WTC11 (cell line): ENCODE measurements at places on chromosomes 2 and 18. TPM values are rescaled to one million over a fixed set of nuclear protein-coding genes. Genes with fewer than 3 reads are reported as not detected.

- DNase-seq: no peak
Observed at GRCh38 chr18:58033216-58033615, 10.8 kb upstream of the NEDD4L start.

DNA sequence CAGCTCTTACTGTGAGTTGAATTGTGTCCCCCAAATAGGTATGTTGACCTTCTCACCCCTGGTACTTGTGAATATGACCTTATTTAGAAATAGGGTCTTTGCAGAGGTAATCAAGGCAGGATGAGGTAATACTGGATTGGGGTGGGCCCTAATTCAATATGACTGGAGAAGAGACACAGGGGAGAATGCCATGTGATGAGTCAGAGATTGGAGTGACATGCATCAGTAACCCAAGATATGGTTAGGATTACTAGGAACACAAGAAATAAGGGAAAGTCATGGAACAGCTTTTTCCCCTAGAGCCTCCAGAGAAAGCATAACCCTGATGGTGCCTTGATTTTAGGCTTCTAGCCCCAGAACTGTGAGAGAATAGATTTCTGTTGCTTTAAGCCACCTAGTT, 37.0 kb upstream of the ATP5MC3 start:
- no peak for DNase-seq

Gene KIAA2012
- not detected in 3 replicates for total RNA-seq

GRCh38 chr18:36811430-36811829, 17.4 kb downstream of the TPGS2 start:
- no peak for DNase-seq

Gene STPG4
- not detected in 3 replicates for total RNA-seq
